ENCODE measurements at places on chromosomes 5 and 9.

GRCh38 chr9:37905131-37905505 lies 1.2 kb upstream of the SLC25A51 start:
- no peak for DNase-seq

DNA sequence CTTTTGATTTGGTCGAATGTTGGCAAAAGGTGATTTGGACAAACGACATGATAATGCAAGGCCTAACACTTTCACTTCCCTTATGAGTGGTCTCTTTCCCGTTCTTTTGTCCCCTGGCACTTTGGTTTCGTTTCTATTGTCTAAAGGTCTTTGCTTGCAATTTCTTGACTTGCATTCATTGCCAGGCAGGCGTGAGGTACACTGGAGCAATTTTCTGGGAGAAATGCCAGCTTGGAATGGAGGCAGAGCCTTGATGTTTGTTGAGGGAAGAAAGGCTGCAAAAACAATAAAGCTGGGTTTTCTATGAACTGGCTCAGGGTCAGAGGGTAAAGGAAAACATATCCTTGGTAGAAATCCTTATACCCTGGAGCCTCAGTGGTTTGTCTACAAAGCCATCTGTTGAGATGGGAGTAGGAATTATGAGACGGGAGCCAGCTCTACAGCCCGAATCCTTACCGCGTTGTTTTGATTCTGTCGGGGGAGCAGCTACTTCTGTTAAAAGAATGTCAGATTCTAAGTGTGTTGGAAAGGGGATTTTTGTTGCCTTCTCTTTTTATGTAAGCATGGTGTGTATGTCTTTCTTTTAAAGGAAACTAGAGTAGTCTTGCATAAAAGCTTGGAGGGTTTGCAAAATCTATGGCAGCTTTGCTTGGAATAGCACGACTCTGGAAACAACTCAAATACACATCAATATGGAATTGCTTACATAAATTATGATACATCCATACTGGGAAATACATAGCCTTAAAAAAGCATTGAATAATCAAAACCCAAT lies 158.9 kb downstream of the RMI1 start:
- no peak for DNase-seq

- DNase-seq = no peak
Measured at GRCh38 chr5:122252319-122252718, 59.7 kb upstream of the SNCAIP start.

DNA sequence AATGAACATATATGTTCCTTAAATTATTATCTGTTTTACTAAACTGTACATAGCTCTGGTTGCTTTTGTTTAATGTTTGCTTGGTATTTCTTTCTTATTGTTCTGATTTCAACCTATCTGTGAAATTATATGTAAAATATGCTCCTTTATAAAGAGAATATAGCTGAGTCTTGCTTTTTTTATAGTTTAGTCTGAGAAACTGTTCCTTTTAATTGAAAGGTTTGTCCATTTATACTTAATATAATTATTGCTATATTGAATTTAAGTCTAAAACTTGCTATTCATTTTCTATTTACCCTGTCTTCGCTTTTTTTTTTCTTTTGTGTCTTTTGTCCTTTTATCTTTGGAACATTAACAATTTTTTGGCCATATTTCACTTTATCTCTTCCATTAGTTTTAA lies 712.0 kb downstream of the MAT2B start:
- no peak for DNase-seq

DNA sequence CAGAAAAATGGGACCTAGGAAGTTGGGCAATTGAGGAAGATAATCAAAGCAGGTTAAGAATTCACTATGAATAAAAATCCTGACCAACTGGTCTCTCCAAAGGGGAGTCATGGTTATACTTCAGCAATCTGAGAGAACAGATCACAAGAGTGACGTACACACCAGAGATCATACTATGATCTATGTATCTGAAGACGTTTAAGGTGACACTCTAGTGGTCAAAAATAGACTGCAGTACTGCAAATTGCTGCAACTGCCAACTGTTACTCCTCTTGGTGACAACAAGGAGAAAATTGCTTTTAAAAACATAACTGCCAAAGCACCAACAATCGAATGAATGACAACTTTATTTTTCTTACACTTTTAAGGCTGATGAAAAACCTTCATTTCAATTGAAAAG lies 4.9 kb downstream of the AK6 start:
- peak; percentile 13 for DNase-seq

GRCh38 chr9:77997611-77998284 lies 33.9 kb downstream of the GNAQ start:
- DNase-seq = no peak

DNA sequence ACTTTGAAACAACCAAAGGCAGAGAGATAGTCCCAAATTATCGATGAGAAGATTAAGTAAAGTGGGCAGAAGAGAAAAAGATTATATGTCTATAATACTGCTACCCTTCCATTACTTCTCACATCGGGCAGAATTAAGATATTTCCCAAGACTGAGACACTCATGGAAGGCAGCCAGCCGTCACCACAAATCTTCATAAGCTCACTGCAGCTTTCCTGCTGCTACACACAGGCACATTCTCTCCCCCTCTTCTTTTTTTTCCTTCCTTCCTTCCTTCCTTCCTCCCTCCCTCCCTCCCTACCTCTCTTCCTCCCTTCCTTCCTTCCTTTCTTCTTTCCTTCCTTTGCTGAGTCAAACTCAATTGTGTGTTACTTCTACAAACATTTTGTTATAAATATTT lies 58.7 kb upstream of the SPATA31C2 start:
- DNase-seq = peak; percentile 48

Data from brain microvascular endothelial cell (primary cell).